ENCODE measurements at places on chromosomes 11 and 22.

- DNase-seq, result no peak
Observed at GRCh38 chr11:107882095-107882820, 23.7 kb upstream of the SLC35F2 start.

DNA sequence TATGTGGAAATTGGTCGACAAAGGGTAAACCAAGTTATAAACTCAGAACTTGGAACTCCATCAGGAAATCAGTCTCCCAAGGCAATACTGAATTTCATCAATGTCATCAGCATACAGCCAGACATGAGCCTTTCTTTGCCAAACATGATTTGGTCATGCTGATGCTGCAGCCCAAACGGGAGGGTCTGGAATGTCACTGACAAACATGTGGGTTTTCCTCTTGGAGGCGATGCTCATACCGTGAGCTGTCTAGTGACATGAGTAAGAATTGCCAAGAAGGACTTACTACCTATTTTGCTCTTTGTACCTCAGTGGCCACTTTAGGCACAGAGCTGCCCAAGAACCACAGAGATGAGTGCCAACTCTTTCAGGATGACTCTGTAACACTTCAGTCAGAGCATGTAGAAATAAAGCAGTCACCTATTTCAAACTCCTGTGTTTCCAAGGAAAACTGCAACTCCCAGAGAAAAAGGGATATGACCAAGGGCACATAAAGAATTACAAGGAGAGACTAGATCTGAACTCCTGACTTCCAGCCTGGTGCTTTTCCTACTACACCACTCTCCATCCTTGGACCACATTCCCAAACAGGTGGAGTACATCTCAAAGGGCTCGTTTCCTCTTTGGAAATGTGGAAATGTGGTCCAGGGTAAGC is 24.3 kb upstream of the MRGPRX2 start:
- DNase-seq, result no peak

DNA sequence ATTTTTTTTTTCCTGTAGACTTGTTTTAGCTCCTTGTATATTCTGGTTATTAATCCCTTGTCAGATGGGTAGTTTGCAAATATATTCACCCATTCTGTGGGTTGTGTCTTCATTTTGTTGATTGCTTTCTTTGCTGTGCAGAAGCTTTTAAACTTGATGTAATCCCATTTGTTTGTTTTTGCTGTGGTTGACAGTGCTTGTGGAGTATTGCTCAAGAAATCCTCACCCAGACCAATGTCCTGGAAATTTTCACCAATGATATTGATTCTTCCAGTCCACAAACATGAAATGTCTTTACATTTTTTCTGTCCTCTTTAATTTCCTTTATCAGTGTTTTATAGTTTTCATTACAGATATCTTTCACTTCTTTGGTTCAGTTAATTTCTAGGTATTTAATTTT is 55.6 kb upstream of the MRGPRX1 start:
- no peak for DNase-seq

GRCh38 chr22:31764785-31765184 is 11.0 kb downstream of the DEPDC5 start:
- no peak for DNase-seq

DNA sequence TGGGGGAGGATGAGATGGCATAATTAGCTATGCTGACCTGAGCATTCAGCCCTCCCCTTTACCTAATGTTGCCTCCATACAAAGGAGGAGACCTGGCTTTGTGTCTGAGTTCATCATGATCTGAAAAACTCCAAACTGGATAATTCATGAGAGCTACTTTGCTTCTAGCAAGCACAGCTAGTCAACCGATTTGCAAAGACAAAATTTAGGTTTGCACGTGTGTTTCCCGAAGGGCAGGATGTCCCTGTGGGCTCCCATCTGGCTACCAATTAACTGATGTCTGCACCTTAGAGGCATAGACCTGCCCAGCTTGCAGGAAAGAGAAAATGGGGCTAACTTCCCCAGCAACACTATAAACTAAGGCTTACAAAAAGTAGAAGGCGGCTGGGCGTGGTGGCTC is 42.2 kb upstream of the POU2AF1 start:
- no peak for DNase-seq

DNA sequence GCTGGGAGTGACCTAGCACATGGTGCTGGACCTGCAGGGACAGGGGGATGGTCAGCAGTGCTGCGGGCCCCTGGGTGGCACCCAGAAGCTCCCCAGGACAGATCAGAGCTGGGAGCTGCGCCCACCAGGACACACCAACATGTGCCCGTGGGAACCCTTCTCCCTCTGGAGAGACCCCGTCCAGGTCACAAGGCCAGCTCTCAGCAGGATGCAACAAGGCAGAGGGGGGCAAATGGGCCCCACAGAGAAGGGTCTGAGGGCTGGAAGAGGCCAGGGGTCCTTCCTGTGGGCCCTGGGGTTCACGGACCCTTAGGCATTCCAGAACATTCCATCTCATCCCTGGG is 6.2 kb downstream of the DUSP8 start:
- DNase-seq, result no peak

DNA sequence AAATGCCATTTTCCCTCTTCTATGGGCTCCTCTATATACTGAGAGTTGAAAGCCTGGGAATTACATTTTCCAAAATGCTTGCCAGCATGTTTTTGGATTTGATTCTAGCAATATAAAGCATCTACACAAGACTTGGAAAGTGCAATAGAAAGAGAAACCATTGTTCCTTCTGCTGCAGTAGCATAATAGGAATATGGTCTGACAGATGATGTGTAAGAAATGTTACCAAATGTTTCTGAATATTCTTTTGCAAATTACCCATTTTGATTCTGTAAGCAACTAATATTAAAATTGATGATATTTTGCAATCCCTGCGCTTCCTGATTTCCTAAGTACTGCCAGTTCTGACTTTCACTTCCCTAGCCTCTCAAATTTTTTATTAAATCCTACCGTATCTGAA is 61.6 kb downstream of the CASP12 start:
- no peak for DNase-seq

GRCh38 chr22:29142116-29142515 is 63.6 kb upstream of the EMID1 start:
- no peak for DNase-seq

- DNase-seq, result peak; percentile 20
Observed at GRCh38 chr11:124670732-124671131, 2.8 kb downstream of the SIAE start.

DNA sequence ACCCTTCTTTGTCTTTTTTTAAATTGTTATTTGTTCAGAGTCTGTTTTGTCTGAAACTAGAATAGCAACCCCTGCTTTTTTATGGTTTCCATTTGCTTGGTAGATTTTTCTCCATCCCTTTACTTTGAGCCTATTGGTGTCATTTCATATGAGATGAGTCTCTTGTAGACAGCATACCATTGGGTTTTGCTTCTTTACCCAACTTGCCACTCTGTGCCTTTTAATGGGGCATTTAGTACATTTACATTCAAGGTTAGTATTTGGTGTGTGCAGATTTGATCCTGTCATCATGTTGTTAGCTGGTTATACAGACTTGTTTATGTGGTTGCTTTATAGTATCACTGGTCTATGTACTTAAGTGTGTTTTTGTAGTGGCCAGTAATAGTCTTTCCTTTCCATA is 28.0 kb downstream of the CCDC15 start:
- no peak for DNase-seq

DNA sequence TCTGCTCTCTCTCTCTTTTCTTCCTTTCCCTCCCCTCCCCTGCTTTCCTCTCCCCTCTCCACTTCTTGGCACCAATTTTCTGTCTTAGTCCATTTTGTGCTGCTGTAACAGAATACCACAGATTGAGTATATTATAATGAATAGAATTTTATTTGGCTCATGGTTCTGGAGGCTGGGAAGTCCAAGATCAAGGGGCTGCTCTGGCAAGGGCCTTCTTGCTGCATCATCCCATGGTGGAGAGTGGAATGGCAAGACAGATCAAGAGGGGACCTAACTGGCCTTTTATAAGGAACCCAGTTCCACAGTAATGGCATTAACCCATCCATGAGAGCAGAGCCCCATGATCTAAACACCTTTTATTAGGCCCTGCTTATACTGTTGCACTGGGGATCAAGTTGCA is 44.5 kb downstream of the ST3GAL4 start:
- DNase-seq, result no peak

DNA sequence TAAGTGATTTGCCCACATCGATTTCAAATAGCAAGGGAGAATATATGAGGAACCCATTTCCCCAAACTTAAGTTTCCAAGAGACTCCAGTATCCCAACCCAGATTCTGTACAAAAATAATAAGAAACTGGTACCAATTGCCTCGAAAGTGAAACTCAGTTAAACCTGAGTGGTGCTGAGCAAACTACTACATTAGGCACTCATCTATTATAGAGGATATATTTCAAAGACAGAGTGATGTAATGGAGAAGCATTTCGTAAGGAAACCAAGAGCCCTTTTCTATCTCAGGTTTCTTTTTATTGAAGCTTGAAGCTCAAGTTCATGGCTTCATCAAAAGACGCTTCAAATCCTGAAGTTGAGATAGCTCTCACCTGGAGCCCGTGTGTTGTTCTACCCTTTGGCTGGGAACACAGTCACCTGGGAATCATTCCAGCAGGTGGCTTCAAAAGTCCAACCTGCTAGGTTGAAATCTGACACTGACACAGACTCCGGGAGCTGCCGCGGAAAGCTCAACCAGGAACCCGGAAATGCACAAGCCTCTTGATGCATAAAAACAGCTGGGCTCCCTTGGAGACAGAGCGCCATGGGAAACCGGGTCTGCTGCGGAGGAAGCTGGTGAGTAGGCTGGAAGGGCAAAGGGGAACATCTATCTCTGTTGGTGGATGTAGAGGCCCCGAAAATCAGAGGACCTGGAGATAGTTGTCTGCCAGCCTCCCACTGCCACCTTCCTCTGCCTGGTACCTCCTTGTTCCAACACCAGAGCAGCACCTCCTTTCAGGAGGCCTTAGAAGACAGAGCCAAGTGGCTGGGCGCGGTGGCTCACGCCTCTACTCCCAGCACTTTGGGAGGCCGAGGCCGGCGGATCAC is at the start of gene C11orf52:
TSS of gene C11orf52 (plus strand) at position 524 of the 867 bp plus-strand sequence. CDS start at position 584, 60 bp downstream.
- peak; percentile 100 for DNase-seq

GRCh38 chr11:18230859-18231258 is 5.7 kb downstream of the SAA4 start:
- DNase-seq, result no peak

DNA sequence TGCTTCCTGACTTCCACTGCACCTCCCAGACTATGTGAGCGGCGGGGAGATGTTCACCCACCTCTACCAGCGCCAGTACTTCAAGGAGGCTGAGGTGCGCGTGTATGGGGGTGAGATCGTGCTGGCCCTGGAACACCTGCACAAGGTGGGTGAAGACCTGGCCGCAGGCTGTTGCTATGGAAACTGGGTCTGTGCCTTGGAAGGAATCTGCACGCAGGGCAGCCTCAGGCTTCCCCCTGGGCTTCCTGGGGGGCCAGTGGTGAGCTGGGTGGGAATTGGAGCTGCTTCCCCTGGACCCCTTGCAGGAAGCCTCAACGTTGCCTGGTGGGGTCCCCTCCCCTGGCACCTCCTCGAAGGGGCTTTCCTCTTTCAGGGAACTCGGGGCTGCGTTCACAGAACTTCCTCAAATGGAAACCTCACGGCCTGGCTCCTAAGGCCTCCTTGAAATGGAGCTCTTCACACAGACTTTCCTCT is 1.5 kb downstream of the RPS6KA4 start:
- DNase-seq, result peak; percentile 72

- no peak for DNase-seq
Observed at GRCh38 chr11:35516403-35516802, 9.0 kb downstream of the PAMR1 start.

DNA sequence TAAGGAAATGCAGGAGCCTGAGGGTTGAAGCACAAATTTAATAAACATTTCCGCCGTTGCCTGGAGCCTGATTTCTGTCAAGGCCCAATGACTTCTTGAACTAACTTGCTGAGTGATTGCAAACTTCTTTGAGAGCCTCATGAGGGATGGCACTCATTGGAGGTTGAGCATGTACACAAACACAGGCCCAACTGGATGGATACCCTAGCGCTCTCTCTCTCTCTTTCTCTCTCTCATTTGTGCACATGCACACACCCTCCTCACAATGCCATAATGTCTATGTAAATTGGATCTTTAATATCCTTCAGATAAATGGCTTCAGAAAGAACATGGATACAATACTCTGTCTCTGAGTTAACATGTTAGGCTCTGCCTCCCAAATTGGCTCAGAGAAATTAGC is 597.7 kb upstream of the CADM1 start:
- DNase-seq, result no peak

DNA sequence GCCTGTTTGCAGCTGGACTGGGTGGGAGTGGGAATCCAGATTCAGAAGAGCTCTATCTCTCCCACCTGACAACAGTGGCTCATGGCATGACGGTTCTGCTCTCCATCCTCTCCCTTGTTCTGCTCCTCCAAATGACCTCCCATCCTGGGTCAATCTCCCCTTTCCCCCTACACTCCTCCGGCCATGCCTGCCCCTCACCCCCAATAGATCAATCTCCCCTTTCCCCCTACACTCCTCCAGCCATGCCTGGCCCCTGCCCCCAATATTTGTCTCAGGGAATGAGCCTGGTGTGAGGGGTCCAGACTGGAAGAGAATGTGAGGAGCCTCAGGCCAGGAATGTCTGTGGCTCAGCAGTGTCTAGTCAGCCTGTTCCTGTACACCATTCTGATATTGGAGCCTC is 30.9 kb upstream of the RIC3 start:
- DNase-seq, result no peak

DNA sequence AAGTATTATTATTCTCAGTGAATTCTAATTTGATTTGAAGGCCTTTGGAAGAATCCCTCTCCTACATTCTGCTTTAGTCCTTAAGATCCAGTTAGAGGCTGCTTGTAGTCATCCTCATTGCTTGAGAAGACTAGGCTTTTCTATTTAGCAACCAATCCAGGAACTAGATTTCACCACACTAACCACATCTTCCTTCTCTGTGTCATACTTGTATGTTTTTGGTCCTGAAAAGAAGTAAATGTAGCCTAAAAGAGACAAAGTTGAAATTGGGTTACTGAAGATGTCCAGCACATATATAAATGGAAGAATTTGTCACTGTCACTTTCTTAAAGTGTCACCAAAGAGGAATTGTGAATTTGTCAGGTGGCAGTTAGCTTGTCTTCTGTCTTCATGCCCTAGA is 46.6 kb upstream of the MMP7 start:
- DNase-seq, result no peak

DNA sequence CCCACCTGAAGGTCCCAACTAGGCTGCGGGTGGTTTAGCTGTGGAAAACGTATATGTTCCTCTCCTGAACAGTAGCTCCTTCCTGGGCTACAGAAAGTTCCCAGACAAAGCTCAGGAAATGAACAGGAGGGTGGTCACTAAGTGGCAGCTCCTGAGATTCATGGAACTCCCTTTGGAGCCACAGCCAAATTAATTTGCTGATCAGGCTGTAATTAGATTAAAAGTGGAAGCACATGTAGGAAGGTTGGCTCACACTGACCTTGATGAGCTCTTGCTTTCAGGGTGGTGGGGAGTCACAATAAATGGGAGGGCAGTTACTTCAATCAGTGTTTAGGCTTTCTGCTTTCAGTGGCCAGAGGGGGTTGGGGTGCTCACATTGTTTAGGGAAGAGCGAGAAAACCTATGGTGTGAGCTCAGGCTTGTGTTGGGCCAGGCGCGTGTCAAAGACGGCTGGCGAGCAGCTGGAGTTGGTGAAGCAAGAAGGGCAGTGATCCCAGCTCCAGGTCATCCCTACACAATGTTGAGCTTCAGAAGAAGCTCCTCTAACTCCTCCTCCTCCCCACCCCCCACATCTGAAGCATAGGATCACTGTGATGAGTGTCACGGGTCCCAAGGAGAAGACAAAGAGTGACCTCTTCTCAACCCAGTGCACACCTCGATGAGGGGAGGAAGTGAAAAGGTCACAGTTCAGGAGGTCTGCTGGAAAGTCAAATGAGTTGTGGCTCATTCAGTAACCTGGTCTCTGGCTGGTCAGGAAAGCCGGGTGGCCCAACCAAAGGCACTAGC is 42.5 kb downstream of the CLPB start:
- DNase-seq, result no peak

GRCh38 chr11:78995171-78995570 is 420.5 kb upstream of the NARS2 start:
- DNase-seq, result no peak

All from NCI-H526 (cell line).